ENCODE measurements at places on chromosomes 4 and X. TPM values are rescaled to one million over a fixed set of nuclear protein-coding genes. Genes with fewer than 3 reads are reported as not detected.

The XAGE3 gene
- total RNA-seq: not detected

The SHISA3 gene
- 0.32 TPM for total RNA-seq

The ALG13 gene
- 34.2 TPM for total RNA-seq

The DCAF4L1 gene
- total RNA-seq: not detected
